ENCODE measurements at places on chromosomes 1 and 21.

DNA sequence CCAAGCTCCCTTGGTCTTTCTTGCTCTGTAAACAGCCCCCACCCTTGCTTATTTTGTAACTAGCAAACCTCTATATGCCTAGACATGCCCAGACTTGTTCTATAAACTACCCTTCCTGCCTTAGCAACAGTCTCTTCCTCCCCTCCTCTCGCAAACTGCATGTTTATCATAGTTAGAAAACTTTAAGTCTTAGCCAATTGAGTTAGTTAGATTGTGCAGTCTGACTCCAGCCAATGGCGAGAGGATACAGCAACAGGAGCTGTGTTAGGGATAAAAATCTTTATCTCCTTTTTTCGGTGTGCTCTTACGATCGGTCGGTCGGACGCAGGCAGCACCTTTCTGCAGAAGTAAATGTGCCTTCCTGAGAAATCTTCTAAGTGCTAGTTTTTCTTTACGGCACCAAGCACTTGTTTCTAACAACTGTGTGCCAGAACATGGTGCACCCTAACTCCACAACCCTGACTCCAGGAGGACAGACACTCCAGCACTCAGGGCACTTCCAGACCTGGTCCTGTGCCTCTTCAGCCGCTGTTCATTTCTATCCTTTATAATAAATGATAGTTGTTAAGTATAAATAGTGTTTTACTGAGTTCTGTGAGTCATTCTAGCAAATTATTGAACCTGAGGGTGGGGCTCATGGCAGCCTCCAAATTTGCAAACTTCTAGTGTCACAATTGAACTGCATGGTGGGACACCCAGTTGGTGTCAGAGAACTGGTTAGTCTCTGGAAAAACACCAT lies 25.7 kb upstream of the GNG4 start:
- no peak for DNase-seq

GRCh38 chr1:19704247-19705113 lies 39.8 kb downstream of the HTR6 start:
- peak; percentile 14 for DNase-seq

DNA sequence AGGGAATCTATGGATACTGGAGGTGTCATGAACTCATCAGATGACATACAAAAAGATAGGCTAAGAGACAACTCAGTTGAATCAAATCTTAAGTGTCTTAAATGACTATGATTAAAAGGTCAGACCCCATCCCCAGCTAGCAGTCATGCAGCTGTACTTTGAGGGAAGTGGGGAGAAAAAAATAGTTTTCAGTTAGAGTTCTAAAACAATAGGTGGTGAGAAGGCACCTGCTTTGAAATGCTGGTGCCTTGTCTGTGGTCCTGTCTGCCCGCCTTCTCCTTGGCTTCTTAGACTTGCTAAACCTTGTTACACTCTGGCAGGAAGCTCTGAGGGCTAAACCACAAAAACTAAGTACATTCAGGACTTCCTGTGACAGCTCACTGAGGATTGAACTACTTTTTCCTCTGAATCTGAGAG lies 15.3 kb downstream of the CD2 start:
- DNase-seq: no peak

GRCh38 chr1:205514211-205515142 lies 10.0 kb downstream of the CDK18 start:
- DNase-seq: no peak

DNA sequence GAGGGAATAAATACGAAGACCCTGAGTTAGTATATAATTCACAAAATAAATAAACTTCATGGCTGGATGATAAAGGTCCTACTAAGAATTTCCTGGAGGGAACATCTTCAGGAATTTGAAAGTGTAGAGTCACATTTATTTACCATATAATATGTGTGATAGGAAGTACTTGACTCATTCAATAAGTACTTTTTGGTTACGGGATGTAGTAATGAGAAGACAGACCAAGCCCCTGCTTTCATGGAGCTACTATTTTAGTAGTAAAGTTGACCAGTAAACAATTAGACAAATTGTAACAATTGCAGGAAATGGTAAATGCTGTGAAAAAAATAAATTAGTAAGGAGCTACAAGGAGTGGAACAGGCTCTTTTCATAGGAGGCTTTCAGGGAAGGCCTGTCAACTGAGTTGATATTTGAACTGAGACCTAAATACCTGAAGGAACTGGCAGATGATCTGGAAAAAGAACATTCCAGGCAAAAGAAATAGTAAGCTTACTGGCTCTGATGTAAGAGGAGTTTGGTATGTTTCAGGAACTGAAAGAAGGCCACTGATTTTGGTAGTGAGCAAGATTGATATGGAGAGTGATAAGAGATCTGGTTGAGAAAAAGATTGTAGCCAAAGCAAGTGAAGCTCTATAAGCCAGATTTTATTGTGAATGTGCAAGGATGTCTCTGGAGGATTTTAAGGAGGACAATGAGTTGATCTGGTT lies 36.2 kb downstream of the CAMSAP2 start:
- no peak for DNase-seq

DNA sequence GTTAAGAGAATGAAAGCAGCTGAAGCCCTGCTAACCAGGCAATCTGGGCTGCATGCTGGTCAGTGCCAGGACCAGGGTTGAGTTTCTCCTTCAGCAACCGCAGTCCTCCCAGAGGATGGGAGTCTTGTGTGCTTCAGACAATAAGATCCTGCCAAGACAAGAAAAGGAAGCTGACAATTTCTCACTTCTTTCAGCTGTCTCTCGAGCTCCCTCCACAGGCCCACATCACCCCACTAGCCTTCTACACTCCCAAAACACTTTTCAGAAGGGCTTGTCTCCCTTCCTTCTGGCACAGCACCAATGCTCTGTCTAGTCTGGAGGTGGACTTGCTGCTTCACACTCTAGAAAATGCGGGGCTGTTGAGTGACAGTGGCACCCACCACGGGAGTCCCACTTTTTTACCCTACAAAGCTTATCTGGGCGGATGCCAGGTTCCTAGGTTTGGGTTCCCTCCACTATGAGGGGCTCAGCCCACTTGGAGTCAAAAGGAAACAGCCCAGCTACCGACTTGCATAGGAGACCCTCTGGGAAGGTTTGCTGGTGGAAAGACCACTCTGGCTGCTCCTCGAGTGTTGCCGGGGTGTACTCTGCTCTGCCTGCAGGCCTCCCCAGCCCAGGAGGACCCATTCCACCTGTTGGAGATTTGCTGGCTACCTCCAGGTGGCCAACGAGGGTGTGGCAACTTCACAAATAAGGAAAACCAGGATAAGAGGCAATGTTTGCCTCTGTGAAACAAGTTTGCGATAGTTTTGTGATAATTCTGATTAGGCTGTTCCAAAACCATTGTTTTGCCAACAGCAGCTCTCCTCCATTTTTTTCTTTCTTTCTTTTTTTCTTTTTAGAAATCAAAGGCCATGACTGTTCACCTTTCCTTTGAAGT lies 68.9 kb downstream of the TENT5C start:
- DNase-seq: no peak

- no peak for DNase-seq
Measured at GRCh38 chr21:37630872-37631271, 264.3 kb downstream of the DYRK1A start.

DNA sequence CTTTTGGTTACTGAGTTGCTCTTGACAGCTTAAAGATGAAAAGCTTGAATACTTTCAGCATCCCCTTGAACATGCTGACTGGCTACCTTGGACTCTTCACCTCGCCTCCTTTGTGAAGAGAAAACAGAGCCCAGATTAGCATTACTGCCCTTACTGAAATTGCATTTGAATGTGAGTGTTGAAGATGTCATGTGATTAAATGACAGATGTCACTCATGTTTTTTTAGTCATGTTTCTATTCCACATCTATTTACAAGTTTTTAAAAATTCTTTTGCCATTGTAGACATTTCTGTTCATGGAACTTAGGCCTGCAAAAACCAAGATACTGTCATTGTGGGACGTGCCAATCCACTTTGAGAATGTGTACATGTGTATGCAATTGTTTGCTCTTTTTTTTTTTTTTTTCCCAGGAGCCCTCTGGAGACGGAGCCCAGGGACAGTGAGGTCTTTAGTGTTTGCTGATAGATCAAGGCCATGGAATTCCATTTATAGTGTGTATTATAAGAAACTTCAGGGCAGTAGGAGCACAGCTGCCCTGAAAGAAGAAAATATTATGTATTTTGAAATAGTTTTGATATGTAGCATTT lies 25.7 kb upstream of the IVNS1ABP start:
- no peak for DNase-seq

- DNase-seq: no peak
Measured at GRCh38 chr1:206672011-206672688, 12.6 kb upstream of the MAPKAPK2 start.

DNA sequence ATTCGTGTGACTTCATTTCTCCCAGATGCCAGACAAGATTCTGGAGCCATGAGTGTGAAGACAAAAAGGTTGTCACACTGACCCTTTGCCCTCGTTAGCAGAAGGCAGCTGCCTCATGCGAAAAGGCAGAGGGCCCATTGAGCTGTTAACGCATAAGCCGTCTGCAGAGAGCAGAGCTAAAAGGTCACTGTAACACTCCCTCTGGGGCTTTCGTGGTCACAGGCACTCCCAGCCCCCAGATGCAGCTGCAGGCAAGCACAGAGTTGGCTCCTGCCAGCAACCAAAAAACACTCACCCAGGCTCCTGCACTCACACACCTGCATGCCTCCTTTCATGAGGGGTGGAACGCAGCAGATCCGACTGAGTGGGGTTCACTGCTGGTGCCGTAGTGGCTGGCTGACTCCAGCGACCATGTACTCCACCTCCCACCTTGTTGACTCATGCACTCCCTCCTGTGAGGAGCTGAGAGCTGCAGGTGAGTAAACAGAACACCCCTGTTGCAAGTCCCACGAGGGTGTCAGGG lies 287.5 kb downstream of the SMYD3 start:
- no peak for DNase-seq

- no peak for DNase-seq
Measured at GRCh38 chr1:242736611-242737010, 212.1 kb upstream of the PLD5 start.

GRCh38 chr21:45994759-45995685 lies 13.5 kb downstream of the COL6A1 start:
- DNase-seq: no peak

GRCh38 chr1:76474922-76475321 lies 392.4 kb upstream of the ST6GALNAC5 start:
- no peak for DNase-seq

DNA sequence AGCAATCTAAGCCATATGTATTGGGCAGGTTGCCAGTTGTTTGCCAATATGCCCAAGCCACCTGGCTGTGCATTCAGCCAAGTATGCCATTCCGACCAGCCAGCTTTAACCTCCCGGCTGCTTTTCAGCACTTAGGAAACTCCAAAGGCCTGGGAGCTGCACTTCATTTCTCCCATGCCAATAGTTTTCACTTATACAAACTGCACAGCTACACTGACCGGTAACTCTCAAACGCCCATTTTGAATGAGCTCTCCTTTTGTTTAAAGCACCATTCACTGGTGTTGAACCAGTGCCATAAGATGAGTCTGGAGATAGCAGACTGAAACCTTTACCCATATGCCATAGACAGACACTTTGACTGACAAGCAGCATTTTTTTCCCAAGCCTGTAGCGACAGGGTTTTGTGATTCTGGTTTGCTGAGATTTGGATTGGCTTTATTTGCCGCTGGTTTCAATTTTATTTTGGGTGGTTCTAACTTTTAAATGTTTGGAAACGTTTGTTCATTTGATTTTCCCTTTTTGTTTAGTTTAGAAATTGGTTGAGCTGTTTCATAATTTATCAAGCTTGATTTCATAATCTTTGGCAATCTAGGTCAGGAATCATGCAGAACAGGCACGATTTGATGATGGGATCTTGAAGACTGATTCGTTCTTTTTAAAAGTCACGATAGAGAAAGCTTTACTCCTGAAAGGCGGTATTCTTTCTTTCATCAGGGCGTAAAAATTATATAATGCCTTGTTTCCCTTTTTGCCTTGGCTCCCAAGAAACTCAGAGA lies 144.6 kb downstream of the NFIA start:
- DNase-seq: no peak

DNA sequence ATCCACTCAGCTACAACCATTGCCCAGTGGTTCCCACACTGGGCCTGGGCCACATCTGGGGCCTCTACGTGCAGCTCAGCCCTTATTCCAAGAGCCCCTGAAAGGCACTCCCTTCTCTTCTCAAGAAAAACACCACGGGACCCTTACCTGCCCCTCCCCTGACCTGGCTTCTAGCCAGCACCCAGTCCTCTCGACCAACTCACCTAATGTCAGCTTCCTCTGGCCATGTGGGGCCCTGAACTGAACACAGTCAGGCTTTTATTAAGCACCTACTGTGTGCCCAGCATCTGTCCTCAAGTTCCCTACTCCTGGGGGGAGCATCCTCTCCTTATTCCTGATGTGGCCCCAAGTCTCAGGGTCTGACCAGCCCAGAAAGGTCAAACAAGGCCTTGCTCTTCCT lies 208.4 kb downstream of the MATN1 start:
- no peak for DNase-seq

- DNase-seq: no peak
Measured at GRCh38 chr1:110259770-110260169, 49.7 kb downstream of the KCNC4 start.

DNA sequence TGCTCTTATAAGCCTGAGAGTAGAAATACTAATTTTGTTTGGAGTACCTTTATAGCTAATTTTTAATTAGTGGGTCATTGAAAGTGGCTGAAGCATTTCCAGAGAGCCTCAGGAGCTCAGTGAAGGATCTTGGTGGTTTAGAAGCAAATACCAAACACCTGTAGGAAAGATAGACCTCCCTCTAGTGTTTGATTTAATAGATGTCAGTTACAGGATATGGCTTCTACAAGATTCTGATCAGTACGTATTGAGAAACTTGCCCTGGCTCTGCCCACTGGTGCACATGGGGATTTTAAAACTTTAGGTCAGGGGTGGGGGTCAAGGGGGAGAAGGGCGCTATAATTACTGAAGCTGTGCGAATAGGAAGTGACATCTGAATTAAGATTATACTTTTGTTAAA lies 122.2 kb downstream of the POU2F1 start:
- DNase-seq: no peak

DNA sequence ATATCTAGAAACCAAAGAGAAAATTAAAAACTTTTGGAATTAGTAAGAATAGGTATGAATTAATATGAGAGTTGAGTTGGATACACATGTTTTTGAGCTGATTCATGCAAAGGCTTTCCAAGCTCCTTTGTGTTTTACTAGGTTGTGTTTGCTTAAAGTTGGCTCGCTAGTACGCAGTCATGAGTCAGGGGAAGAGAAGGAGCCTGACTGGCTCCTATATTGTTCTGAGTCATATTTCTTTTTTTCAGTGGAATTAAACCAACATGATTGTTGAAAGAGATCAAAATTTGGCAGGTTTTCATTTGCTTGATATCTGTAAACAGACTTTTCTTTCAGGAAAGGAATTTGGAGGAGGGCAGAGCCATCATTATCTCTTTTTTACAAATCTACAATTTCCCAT lies 66.7 kb downstream of the MAGI3 start:
- DNase-seq: no peak
